ENCODE measurements at places on chromosomes 4 and X.
A peak's percentile ranks its signal among the peaks of the same experiment; 100 is the strongest.

DNA sequence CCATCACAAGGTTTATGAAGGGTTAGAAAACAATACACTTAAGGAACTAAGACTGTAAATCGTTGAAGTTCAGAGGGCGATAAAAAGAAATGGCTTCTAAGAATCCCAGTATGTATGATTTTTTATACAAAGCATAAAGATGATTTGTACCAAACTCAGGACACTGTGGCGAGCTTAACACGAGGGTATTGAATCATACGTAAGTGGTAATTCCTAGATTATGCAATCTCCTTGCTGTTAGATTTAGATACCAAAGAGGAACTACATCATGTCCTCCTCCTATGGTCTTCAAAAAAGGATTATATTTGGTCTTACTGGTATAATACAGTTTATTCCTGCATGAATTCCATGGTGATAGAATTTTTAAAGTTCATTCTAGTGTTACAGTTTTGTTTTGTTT is 23.9 kb downstream of the NFKB1 start:
- DNase-seq, result no peak

DNA sequence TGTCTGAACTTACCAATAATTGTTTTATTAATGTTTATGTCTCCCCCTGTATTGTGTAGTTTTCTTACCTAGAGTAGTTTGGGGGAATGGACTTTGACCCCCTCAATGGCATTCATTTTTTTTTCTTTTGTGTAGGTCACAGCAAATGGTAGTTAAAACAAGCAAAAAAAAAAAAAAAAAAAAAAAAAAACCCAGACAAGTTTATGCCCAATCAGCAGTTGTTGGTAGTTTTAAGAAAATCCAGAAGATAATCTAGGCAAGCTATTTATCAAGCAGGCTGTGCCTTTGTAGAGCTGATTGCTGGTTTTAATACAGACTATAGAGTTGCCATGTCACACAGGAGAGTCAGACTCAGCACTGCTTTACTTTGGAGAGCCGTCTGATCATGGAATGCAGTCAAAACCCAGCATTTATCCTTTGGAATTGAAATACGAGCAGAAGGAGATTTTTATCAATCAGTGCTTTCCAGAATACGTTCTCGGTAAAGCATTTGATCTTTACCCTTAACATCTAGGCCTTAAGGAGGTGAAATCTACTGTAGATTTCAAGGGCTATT is 16.6 kb downstream of the DCUN1D4 start:
- DNase-seq, result no peak

- DNase-seq, result no peak
These were observed 1328.0 kb downstream of the FSTL5 start for GRCh38 chr4:160835789-160836188.

GRCh38 chr4:39406763-39407583 is at the start of gene KLB:
Gene KLB (plus strand): TSS chr4:39406930. CDS start chr4:39406950, 20 bp downstream.
- DNase-seq, result no peak

DNA sequence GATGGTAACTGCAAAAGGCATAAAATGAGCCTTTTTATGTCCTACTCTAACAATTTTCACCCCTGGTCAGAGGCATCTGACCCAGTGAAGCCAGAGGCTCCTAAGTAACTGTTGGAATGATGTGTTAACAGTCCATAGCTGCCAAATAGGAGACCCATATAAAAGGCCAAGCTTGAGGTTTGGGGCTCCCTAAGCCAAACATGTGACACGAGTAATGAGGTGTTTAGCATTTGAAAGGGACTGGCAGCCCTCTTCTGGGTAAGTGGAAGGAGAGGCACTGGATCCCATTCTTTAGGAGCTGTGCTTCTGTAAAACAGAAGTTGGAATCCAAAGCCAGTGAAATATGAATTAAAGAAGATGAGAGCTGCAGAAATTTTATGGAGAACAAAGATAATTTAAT is 100.6 kb upstream of the PNPLA4 start:
- DNase-seq, result no peak

GRCh38 chr4:180120068-180120467 is 2123.1 kb upstream of the TENM3 start:
- DNase-seq, result no peak

DNA sequence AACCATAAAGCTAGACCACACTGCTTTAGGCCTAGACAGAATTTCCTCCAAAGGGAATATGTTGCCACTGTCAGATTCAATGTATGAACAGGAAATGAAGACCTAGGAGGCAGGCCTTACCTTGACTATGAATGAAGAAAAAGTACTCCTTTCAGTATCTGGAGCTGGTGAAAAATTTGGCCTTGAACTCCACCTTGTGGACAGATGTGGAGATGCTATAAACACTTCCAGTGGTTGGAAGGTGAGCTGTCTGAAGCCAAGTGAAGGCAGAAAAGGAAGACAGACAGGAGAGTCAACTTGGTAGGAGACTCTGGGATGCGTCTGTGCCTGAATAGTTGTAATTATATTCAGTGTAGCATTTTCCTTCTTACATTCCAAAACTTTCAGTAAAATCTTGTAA is 17.2 kb downstream of the SPIN3 start:
- DNase-seq, result no peak

- DNase-seq, result no peak
These were observed 195.9 kb downstream of the SHOX start for GRCh38 chrX:826448-826847.

- no peak for DNase-seq
These were observed 655.6 kb upstream of the PCDH10 start for GRCh38 chr4:132493476-132493875.

DNA sequence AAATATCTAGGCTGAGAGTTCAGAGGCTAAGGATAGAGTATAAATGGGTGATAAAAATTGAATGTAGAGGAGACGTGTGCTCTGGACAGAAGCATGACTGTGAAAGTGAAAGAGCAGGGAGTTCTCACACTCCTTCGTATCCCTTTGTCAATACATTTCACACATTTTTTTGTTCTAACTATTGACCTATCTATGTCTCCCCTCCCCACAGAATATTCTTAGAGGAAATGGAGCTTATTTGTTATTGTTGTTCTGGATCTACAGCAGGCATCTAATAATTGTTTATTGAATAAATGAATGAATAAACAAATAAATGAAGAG is 57.6 kb downstream of the ENPEP start:
- DNase-seq, result no peak

- no peak for DNase-seq
These were observed 141.6 kb downstream of the DCLK2 start for GRCh38 chr4:150219841-150220240.

DNA sequence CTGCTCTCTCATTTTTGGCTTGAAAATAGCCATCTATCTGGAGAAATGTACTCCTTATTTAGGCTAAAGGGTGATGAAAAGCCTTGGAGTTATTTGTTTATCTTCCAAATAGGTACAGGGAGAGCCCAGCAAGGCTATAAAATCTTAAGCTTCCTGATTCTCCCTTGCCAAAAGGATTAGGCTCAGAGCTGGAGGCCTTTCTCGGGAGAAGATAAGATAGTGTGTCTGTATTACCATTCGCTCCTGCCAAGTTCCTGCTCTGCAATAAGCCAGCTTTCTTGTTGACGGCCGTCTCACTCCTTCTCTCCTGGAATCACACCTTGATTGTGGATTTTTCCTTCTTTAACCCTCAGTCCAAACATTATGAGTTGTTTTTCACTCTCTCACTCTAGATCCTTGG is 171.8 kb upstream of the TTC29 start:
- DNase-seq, result no peak

- DNase-seq, result no peak
These were observed 607.1 kb upstream of the DIPK2B start for GRCh38 chrX:45807572-45808425.

DNA sequence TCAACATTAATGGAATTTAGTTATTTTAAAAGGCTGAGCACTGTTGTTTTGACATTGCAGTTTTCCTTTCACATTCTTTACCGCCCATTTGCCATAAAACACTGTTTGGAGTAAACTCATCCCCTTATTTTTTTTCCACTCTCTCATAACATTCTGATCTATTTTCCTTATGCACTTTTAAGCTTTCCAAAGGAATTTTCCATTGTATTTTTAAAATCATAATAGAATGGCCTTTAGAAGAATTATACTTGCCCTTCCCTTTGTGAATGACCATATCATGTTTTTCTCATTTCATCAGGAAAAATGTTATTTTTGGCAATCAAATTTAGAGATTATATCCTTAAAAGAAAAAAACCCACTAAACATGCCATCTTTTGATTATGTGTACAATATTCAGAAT is 1074.2 kb downstream of the STIM2 start:
- no peak for DNase-seq

- no peak for DNase-seq
These were observed 536.3 kb downstream of the IQCM start for GRCh38 chr4:149279331-149279730.

- DNase-seq, result no peak
These were observed 296.2 kb downstream of the INPP4B start for GRCh38 chr4:142549726-142550463.

- DNase-seq, result no peak
These were observed 59.1 kb downstream of the SCFD2 start for GRCh38 chr4:53306729-53307128.

DNA sequence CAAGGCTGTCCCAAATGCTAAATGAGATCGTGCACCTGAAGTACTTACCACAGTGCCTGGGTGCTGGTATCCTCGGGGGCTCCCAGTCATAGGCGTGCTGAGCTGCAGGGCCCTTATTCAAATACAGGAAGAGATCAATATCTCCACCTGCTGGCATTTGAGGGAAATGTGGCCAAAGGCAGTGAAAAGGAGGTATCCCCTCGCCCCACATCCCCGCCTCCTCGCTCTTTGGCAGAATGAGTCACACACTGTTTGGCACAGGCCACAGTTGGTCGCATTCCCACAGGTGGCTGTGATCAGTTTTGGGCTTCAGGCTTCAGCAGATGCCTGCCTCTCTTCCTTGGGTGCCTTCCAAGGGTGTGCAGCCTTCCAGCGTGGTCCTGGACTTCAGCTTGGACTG is 28.4 kb downstream of the ZNF185 start:
- peak; percentile 74 for DNase-seq

- no peak for DNase-seq
These were observed 83.5 kb downstream of the ZNF674 start for GRCh38 chrX:46461660-46462191.

GRCh38 chrX:63739885-63740284 is 45.1 kb downstream of the ARHGEF9 start:
- DNase-seq, result no peak

- DNase-seq, result no peak
These were observed 90.4 kb downstream of the EIF4E start for GRCh38 chr4:98838531-98838930.

DNA sequence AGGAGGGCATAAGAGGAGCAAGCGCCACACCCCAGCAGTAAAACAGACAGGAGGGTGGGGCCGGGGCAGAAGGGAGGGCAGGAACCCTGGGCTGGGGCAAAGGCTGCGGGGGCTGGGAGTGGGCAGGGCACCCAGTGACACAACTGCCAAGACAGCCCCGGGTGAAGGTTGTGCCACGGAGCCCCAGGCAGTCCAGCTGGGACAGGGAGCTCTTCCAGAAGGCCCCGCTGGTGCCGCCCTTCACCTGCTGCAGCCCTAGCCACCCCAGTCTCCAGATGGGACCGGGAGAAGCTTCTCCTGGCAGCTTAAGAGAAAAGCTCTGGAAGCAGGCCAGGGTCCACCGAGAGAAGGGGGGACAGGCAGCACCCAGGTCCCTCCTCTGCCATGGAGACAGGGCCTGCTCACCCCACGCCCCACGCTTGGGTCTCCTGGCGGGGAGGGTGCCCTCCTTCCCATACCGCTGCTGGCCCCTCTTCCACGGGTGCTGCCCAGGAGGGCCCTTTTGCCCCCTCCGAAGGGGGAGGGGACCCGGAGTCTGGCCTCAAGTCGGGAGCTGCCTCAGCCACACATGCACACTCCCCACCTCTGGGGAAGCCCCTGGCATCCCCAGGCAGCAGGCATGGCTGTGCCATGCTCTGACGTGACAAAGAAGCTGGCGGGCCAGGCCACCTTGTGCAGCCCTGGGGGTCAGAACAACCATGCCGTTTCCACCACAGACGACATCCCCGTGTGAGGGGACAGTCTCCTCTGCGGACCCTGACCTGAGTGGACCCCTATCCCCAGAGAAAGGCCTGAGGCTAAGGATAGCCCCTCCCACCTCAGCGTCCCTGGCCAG is 1.5 kb downstream of the DGKQ start:
- DNase-seq, result no peak

DNA sequence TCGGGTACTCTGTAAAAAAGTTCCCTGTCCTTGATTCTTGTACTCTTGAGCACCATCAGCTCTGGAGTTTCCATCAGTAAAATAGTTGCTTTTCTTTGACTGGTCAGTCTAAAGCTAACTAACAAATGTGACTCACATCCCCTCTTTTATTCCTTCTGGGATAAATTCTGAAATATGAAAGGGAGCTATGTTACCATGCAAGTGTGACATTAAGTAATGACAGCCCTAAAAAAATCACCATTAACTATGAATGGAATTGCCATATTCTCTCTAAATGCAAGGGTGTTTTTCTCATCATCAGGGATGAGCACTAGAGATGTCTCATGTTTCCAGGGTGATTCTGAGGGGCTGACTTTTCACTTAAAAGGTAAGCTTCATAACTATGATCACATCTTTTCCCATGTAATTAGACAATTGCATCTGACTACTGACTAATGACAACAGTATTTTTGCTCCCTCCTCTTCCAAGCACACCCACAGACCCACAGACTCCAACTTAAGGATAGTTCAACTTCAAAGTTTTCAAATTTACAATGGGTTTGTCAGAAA is 26.9 kb upstream of the RASGEF1B start:
- no peak for DNase-seq

- peak; percentile 38 for DNase-seq
These were observed at the start of gene RAB9B for GRCh38 chrX:103831803-103832544. Gene RAB9B (minus strand): TSS chrX:103832257. CDS start chrX:103825784, 6,473 bp downstream.

DNA sequence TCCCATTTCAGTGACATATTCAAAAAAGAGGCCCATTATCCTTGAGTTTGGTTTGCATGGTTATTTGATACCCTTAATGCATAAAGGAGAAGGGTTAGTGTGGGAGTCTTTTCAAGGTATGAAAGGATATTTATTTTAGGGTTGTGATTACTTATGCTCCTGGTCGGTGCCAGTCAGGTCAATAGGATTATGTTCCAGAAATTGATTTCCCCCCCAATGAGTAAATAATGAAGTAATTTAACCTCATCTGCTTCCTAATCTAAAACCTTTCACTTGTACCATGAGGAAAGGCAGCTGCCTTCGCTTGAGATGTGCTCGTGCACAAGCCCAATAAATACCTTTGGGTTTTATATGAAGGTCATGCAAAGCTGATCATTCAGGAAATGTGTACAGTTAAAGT is 55.0 kb upstream of the NR0B1 start:
- DNase-seq, result no peak

- DNase-seq, result no peak
These were observed 31.8 kb upstream of the HSD17B13 start for GRCh38 chr4:87354168-87355102.

DNA sequence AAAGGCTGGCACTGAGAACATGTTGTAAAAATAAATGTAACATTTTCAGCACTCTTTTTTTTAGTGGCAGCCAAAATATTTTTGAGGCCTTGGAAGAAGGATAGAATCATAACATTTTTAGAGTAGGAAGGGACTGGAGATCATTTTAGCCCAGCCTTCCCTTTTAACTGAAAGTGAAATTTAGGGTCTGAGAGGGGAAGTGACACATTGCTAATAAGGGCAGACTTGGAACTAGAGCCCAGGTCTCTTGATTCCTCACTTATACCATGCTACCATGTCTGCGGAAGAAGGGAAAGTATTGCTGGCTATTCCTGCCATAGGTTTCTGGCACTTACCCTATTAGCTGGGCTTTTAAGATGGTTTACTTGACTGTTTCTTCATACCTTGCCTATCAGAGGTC is 4.8 kb downstream of the WDR44 start:
- DNase-seq, result no peak

- no peak for DNase-seq
These were observed 16.3 kb downstream of the LONRF3 start for GRCh38 chrX:118990512-118991227.

All from NCI-H1436 (cell line).